HT-29 (cell line): ENCODE measurements at places on chromosomes 12 and 14. TPM values are rescaled to one million over a fixed set of nuclear protein-coding genes. Genes with fewer than 3 reads are reported as not detected.

GRCh38 chr12:103783744-103784664 lies 57.0 kb downstream of the NT5DC3 start:
- DNase-seq: no peak

- DNase-seq: no peak
These were observed 176.3 kb downstream of the ESR2 start for GRCh38 chr14:64117671-64118402.

DNA sequence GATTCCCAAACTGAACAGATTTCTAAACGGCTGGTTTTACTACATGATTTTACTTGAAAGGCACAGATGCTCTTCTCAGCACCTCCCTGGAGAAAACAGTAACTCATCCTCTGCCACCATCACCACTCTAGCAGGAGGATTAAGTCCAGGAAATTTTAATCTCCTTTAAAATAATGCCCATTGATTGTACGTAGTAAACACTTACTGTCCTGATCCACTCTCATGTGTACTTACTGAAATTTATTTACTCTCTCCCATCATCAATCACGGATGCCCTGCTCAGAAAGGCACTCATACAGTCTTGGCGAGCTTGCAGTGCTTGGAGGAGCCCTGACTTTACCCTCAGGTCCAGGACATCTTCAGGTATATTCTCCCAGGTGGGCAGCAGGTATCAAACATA lies 239.8 kb upstream of the EGLN3 start:
- no peak for DNase-seq

DNA sequence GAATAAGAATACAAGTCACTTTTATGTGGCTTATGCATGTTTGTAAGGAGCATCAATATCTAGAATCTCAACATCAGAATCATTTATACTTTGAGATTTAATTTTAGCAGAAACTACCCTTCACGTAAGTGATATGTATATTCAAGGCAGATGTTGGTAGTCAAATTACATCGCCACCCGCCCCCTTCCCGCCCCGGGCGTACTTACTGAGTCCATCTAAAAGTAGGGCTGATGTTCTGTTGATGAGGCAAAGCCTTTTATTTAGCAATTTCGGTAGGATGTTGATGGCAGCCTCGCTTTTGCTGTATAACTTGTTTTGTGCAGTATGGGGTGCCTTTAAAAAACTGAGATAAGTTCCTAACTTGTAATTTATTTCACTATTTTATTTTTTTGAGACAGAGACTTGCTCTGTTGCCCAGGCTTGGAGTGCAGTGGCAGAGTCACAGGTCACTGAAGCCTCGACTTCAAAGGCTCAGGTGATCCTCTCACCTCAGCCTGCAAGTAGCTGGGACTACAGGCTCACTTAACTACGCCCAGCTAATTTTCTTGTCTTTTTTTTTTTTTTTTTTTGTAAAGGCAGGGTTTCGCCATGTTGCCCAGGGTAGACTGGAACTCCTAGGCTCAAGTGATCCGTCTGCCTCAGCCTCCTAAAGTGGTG lies 30.8 kb downstream of the KTN1 start:
- no peak for DNase-seq

FCF1 gene
- 7.4 and 11.2 TPM in 2 replicates for total RNA-seq

DNA sequence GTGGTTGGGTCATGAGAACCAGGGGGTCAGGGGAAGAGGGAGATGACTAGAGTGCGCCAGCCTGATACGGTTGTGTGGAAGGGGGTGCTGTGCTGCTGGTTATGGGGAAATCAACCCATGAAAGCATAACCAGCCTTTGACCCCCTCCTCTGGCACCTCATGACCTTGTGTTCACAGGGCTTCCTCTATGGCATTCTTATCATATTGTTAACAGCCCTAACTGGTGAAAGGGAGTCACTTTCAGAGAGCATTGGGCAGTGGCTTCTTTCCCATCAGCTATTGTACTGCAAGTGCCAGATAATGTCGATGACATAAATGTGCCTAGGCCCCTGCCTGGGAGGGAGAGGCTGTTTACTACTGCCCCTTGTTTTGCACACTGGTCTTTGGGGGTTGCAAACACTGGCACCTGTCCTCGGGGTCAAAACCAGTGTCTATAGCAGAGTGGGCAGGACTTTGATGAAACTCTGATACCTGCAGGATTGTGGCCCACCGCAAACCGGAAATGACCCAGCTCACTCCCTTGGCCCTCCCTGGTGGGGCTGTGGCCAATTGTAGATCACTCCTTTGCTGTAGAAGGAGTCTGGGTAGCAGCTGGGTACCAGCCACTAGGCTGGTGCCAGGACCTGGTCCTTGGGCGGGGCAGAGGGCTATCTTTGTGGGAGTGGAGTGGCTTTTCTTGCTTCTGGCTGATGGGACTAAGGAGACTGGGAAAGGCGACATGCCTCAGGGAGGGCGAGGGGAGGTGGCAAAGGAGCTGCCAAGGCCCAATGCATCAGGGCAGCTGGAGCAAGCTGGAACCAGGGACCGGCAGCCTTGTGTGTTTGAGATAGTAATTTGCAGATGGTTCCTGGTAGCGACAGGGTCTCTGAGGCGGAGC lies 634 bp upstream of the TMEM63C start:
- no peak for DNase-seq

KRT3 gene
- total RNA-seq: not detected in 2 replicates

GRCh38 chr14:49594347-49595091 lies 4.2 kb upstream of the LRR1 start:
- no peak for DNase-seq

FAM222A gene
- 4.8 and 5.1 TPM in 2 replicates for total RNA-seq

- peak; percentile 93 for DNase-seq
These were observed 5.9 kb upstream of the GDF11 start for GRCh38 chr12:55736780-55737580.

DNA sequence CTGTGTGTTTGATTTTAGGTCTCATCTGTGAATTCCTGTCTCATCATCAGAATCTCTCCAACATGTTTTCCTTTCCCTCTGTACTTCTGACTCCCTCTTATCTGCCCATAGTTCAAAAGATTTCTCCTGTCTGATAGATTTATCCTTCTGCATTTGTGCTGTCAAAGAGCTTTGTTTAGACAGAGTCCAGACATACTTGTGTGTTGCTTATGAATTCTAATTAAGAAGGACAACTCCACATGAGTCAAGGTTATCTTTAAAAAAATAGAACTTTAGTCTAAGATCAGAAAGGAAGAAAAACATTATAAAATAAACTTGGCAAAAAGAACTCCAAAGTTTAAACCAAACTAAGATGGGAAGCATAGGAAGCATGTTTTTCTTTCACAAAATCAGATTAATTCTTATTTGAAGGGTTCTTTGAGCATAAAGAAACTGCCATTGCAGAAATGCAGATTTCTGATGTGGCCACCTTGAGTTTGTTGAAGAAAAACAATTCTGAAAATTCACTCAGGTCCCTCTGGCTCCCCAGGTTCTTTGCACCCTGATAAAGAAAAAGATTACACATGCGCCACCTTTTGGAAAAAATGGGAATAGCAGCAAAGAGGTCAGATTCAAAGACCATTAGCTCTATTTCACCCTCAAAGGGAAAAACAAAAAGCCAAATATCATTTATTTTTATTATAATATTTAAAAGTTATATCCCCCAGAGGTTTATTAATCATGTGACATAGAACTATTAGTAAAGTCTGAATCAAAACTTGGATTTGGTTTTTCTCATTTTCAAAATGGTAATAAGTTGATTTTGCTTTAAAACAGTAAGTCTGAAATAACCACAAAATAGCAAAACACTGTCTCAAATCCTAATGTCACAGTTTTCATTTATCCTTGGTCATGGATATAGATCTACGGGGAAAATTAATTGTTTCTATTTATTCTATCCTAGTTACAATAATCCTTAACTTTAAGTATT lies 143.7 kb upstream of the DCN start:
- DNase-seq: peak; percentile 80

- peak; percentile 84 for DNase-seq
These were observed 378.8 kb upstream of the FAR2 start for GRCh38 chr12:28770322-28770721.

GRCh38 chr12:69290545-69291277 lies 51.3 kb downstream of the CPSF6 start:
- DNase-seq: peak; percentile 97

HOXC13 gene
- total RNA-seq: 0.65 and 1.3 TPM in 2 replicates

GRCh38 chr12:124392271-124392666 lies 97.4 kb downstream of the RFLNA start:
- DNase-seq: peak; percentile 59

GAS2L3 gene
- total RNA-seq: 6.2 and 6.8 TPM in 2 replicates

DNA sequence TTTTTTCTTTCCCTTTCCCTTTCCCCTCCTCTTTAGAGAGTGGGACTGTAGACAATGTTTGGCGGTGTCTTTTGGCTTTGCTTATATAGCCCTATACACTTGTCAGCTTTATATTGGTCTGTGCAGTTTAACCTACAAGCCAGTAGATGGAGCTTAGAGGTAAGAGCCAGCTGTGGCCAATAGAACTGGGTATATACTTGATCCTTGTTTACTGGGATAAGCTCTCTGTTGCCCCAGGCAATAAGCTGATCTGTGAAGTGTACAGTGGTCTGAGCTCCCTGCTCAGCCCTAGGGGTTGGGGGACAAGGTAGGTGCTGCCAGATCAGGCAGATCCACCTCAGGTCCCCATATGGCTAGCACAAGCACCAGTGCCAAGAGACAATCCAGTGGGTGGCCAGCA lies 434.1 kb downstream of the NOVA1 start:
- DNase-seq: peak; percentile 17

GRCh38 chr12:45014396-45014795 lies 36.5 kb downstream of the DBX2 start:
- no peak for DNase-seq

DNA sequence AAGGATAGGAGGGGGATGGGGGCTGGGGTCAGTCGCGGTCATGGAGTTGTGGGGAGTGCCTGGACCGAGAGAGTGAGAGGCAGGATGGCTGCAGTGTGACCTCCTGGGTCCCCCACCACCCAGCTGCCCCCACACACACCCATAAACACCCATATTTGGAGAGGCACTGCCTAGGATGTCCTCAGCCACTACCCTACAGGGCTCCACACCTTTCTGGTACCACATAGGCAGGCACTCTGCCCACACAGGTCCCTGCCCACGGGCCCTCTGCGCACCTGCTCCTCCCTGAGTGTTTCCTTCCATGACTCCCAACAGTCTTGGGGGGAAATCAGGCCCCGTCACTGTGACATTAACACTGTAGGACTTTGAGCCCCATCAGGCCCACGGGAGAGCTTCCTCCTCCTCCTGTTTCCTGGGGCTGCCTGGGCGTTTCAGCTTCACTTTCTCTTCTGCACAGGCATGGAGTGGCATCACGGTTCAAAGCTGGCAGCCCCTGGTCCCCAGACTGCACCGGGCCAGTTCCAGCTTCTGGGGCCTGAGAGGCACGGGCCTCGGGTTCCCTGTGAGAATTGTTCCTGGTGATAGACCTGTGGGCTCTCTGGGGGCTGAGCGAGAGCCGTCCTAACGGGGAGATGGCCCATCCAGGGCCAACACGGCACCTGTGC lies 207.0 kb upstream of the C14orf180 start:
- no peak for DNase-seq

CLMN gene
- total RNA-seq: 4.4 and 5.3 TPM in 2 replicates

- no peak for DNase-seq
These were observed 92.1 kb downstream of the LRRC74A start for GRCh38 chr14:76918256-76918781.

- DNase-seq: peak; percentile 90
These were observed at the start of gene PAWR for GRCh38 chr12:79690638-79691510. PAWR (minus strand) TSS chr12:79690964; CDS start chr12:79690244, 720 bp downstream.

CNIH1 gene
- 23.0 and 41.3 TPM in 2 replicates for total RNA-seq

DNA sequence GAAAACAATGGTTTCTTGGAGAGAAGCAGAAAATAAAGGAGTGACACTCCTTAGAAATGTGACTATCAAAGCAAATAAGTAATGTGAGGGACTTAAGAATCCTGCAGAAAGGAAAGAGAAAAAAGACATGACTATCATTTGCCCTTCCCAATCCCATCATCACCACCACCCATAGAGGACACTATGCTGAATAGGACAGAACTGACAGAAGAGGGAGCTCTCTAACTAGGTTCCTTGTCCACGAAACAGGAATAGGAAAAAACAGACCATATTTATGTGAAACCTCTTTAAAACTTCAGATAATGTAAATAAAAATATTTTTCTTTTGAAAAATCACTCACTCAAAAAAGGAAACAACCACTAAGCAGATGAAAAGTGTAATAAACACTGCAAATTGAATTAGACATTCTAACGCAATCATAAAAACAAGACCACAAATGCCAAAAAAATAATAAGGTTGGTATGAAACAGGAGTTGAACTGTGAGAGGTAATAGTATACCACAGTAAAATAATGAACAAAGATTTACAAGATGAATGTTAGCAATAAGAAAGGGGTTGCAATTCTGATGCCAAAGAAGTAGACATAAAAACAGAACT lies 24.1 kb downstream of the KLRD1 start:
- peak; percentile 74 for DNase-seq

GRCh38 chr14:74962493-74962892 lies 7.1 kb upstream of the PGF start:
- no peak for DNase-seq

- DNase-seq: no peak
These were observed 75.9 kb upstream of the FBRSL1 start for GRCh38 chr12:132413931-132414588.

GRCh38 chr14:64979336-64980074 lies 7.2 kb upstream of the FNTB start:
- peak; percentile 12 for DNase-seq

- DNase-seq: no peak
These were observed 158.8 kb upstream of the PRMT8 start for GRCh38 chr12:3332188-3332587.
